Effector memory CD4-positive, alpha-beta T cell (primary cell): ENCODE measurements at places on chromosomes 7 and 10.

GRCh38 chr7:140082770-140083169 lies 20.0 kb upstream of the PARP12 start:
- no peak for DNase-seq

DNA sequence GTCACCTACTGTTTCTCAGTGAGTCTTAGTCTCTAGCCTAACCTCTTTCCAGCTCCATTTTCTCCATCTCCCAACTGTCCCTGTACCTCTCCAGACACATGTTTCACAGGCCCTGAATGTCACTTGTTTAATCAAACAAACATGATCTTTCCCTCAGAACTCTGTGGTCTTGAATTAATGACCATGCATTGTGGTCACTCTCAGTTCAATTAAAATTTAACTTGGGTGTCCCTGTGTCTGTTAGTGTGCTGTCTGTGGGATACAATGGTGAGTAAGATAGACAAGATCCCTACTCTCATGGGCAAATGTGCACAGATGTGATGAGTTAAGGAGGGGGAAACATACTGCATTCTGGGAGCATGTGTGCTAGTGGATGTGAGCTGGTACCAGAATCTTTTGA lies 65.0 kb downstream of the RBM33 start:
- no peak for DNase-seq

GRCh38 chr7:131276190-131276589 lies 51.5 kb upstream of the MKLN1 start:
- DNase-seq, result no peak

DNA sequence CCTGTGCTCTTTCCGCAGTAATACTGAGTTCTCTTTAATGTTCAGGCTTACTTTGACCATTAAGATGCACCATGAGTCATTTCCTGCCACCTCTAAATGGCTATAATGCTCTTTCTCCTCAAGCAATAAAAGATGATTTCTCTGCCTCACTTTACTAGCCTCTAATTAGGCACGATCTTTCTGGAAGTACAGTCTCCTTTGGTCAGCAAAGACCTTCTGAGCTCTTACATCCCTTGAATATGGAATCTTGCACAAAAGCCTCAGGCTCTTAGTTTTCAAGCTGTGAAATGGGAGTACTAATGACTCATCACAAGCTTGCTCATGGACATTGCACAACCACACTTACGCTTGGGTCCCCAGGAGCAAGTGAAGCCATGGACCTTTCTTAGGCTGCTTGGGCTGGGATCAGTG lies 85.9 kb downstream of the FRMD4A start:
- DNase-seq, result no peak

DNA sequence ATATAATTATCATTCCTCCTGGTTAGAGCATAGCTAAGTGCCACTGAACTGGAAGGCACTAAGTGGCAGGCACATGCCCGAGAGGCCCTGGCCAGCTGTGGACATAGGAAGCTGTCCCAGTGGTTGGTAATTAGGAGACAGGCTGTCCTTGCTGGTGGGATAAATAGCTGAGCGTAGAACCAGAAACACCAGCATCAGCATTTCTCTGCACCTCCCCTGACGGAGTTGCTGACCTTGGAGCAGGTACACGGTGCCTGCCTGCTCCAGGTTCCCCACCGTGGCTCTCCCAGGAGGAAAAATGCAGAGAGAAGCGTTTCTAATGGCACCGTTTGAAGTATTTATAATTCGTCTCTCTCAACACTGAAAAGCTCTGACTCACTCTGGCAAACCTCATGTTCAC lies 5.6 kb upstream of the ABLIM1 start:
- no peak for DNase-seq

- no peak for DNase-seq
Observed at GRCh38 chr7:76091506-76091905, 43.6 kb downstream of the MDH2 start.
